Activated T-helper 1 cell treated with Interleukin-2 at 50 U/mL for 16 hours (primary cell): ENCODE measurements at places on chromosomes 3 and 15.

DNA sequence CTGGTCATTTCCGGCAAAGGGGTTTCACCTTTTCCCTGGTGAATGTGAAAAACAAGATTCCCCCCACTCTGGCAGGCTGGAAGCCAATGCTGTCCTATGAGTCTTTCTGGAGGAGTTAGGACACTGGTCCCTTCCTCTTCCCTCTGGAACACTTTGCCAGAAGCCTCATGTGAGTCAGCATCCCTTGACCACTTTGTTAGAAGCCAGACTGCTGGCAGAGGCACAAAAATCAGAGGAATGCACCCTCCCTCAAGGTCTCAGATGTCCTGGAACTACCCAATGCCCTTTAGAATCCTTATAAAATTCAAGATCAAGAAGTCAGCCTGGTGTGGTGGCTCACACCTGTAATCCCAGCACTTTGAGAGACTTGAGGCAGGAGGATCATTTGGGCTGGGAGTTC, 26.6 kb downstream of the ITGB5 start:
- DNase-seq = no peak

DNA sequence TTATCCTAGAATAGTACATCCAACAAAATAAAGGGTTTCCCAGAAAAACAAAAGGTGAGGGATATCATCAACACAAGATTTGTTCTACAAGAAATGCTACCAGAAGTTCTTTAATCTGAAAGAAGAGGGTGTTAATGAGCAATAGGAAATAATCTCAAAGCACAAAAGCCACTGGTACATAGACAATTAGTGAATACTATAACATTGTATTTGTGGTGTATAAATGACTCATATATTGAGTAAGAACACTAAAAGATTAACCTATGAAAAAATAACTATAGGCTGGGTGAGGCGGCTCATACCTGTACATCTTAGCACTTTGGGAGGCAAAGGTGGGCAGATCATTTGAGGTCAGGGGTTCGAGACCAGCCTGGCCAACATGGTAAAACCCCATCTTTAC, 210.2 kb upstream of the SLITRK3 start:
- no peak for DNase-seq

DNA sequence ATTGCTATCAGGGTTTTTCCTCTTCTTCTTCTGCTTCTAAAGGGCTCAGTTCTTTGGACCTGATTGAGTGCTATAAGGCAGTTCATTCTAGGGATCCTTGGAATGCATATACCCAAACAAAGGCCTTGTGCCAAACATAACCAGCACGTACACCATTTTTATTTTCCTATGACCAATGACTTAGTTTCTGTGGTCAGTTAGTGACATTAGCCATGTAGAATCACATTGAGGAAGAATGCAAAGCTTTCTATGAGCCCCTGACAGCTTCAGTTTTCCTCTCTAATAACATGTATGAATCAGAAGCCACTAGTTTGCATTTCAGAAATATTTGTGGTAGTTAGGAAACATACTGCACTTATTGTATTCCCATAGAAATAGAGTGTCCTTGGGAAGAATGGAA, 240.0 kb downstream of the THRB start:
- DNase-seq = no peak

- no peak for DNase-seq
Observed at GRCh38 chr3:120684896-120685295, 2.9 kb upstream of the HGD start.

GRCh38 chr3:141123677-141124410, 72.7 kb downstream of the SPSB4 start:
- no peak for DNase-seq
